ENCODE measurements at places on chromosomes 5 and 9.
A peak's percentile ranks its signal among the peaks of the same experiment; 100 is the strongest.

- peak; percentile 84 for DNase-seq
These were observed 148.1 kb downstream of the PDE4D start for GRCh38 chr5:59745415-59745863.

- no peak for DNase-seq
These were observed 123.8 kb upstream of the PHYKPL start for GRCh38 chr5:178356431-178356872.

GRCh38 chr5:73215531-73215890 is 42.5 kb downstream of the TMEM174 start:
- DNase-seq: no peak

DNA sequence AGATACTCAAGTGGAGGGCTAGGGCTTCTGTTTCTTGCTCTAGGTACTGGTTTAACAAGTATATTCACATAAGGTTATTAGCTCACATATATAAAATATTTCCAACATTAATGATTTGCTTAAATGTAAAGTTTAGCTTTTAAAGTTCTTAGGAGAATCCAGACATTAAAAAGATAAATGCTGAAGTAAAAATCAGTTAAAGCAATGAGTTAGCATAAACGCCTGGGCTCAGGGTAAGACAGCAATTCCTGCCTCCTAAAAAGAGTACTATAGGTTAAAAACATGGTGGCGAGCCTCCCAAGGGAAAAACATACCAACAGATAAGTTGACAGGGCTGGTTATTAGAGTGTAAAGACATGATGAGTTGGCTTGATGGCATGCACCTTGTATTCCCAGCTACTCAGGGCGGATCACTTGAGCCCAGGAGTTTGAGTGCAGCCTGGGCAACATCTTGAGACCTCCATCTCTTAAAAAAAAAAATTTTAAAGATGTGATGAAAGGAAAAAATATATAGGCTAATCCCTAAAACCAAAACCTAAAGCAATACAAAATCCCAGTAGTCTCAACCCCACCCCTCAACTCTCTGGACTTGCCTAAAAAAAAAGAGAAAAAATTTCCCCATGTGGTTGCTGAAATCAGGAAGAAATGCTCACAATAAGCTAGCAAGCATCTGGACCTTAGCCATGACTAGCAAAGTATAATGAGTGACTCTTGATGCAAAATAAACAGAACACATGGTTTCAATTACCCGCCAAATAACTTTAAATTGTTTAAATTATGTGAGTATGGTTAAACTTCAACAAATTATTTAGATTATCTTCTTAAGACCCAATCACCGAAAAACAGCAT is 3.6 kb downstream of the GOLPH3 start:
- peak; percentile 65 for DNase-seq

- DNase-seq: peak; percentile 32
These were observed 235.7 kb downstream of the ICE1 start for GRCh38 chr5:5658226-5658625.

- DNase-seq: no peak
These were observed 165.9 kb downstream of the PAPPA start for GRCh38 chr9:116319480-116319879.

DNA sequence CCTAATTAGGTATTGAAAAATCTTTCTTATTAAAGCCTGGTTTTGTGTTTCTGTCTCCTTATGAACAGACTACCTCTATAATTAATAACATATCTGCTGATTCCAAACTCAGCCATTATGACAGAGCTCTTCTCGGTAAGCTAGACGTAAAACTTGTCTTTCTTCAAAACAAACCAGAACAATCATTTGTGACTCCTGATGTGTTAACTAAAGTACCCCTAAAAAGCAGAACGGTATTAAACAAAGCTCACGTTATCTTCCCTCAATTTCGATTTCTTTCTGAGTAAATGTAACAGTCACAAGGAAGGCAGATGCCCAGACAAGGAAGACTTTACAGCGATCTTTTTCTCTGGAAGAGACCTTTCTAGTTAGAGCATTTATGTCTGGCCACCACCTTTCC is 1.8 kb downstream of the SEMA5A start:
- DNase-seq: no peak

GRCh38 chr5:157961896-157962590 is 103.1 kb upstream of the CLINT1 start:
- no peak for DNase-seq

DNA sequence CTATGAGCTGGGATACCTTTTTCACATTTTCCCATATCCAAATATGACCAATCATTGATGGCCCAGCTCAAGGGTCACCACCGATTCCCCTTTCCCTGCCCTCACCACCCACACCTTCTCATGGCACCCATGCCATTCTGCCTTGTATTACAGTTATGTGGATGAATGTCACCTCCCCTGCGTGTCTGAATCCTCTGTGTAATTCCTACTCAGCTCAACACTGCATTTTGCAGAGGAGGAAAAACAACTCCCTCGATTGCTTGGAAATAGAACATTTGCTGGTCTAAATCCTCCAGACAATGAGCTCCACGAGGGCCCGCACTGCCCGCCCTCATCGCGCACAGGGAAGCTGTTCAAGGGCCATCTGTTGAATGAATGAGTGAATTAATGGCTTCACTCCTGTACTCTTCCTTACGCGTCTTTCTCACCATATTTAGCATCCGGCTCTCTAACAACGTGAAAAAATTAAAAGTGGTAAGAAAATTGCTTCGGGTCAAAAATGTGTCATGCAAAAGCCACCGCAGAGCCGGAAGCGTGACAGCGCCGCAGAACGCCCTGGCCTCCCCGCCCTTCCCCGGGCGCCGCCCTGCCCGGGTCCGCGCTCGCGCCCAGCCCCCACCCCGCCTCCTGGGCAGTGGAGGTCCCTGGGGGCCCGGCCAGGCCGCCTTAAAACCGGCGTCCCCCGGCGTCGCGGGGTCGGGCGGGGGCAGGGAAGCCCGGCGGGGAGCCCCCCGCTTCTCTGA is 704 bp downstream of the SUSD1 start:
- peak; percentile 18 for DNase-seq

- no peak for DNase-seq
These were observed 104.7 kb upstream of the SSBP2 start for GRCh38 chr5:81855591-81855990.

DNA sequence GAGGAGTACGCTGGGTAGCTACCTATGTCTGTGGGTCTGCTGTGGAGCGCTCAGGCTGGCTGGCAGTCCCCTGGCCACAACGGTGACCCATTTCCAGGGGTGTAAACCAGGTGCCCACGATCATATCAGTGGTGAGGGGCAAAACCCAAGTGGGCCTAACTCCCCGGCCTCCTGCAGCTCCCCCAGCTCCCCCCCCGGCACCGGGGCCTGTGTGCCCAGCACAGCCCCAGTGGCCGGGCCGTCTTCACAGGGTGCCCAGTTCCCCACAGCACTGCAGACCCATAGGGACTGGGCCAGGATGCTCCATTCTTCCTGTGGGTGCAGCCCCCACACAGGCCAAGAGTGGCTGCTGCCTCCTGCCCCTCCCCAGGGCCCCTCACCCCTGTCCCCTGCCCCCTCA is 958 bp upstream of the LCN8 start:
- DNase-seq: no peak

GRCh38 chr5:172380301-172380986 is 73.9 kb downstream of the SH3PXD2B start:
- DNase-seq: no peak

DNA sequence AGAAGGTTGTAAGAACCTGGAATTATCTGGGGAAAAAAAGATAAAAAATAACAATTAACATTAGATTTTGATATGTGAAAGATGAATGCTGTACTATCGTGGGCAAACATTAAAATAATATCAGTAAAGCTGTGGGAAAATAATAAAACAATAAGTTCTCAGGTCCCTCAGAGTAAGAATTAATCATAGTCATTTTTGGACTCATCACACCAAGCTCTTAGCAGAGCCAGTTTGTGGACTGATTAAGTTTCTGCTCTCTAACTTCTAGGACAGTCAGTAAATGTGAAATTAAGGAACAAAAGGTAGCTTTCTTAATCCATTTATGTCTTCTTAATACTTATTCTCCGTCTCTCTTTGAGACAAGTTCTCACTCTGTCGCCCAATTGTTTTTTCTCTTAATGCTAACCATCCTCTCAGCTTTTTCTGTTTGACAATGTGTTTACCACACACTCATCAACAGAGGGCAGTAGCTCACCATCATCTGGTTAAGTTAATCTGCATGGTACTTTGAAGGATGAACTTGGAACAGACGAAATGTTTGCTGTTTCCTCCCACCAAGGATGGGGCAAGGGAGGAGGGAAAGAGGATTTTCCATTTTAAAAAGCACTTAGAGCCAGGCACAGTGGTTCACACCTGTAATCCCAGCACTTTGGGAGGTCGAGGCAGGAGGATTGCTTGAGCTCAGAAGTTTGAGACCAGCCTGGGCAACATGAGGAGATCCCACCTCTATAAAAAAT is 5.3 kb upstream of the ACO1 start:
- DNase-seq: peak; percentile 54

DNA sequence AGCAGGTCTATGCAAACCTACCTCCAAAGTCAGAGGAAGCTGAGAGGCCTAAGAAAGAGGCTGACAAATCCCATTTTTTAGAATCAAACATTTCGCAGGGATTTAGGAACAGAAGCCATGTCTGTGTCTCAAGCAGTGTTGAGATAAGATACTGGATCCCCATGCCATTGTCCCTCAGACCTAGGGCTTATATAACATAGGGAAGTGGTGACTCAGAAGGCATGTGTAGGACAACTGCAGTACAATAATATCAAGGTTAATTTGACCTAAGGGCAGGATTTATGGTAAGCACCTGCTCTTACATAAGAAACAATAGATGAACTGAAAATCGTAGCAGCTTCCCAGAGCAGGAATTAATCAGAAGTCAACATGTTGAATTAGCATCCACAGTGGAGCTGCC is 459.4 kb downstream of the ANXA1 start:
- DNase-seq: no peak

GRCh38 chr9:37801287-37801850 is 772 bp downstream of the DCAF10 start:
- DNase-seq: peak; percentile 12

- no peak for DNase-seq
These were observed 591.1 kb downstream of the SEMA5A start for GRCh38 chr5:8954801-8955200.

GRCh38 chr5:72760259-72760658 is 56.2 kb upstream of the TNPO1 start:
- DNase-seq: peak; percentile 2

- no peak for DNase-seq
These were observed 8.0 kb downstream of the MCC start for GRCh38 chr5:113480243-113480642.

DNA sequence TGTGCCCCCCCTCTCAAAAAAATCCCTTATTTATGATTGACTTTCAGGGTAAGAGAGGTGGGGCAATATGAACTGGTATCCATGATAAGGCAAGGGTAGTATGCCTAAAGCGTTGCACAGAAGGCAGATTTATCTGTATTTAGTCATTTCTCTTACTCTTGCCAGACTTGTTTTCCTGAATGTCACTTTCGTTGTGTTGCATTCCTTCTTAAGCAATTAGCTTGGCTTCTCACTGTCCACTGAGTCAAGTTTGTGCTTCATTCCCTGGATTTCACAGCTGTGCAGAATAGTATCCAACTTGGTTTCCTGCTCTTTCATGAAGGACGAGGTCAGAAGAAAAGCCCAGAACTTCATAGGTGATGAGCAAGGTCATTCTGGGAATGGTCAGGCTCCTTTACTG is 301.5 kb upstream of the ACTBL2 start:
- peak; percentile 23 for DNase-seq

DNA sequence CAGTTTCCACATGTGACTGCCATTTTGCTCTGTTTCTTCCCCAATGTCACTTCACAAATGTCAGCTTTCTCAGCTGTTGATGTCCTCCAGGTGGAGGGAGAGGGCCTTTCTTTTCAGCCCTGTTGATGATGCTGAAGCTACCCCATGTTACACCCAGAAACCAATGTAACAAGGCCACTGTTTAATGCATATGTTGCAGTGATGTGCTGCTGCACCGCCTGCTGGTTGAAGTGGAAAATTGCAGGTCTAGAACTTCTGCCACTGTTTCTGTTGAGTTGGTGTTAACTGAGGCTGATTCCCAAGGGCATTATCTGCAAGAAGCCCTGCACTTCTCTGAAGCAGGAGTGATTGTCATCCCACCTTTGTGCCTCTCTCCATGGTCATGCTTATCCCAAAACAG is 428.4 kb downstream of the KDM4C start:
- no peak for DNase-seq

DNA sequence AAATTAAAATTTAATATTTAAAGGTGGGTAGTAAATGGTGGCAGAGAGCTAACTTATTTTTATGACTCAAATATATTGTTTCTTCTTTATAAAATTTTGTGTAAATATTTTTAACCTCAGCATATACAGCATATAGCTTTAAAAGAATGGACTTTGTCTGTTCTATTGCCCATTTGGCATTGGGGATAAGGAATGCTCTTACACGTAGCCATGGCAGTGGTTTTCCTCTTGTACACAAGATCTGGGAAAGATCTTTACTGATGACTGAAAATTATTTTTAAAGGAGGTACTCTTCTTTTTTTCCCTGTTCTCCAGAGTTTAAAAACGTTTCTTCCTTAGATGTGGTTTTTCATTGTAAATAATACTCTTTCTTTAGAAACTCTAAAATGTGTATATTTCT is 75.0 kb downstream of the PBX3 start:
- no peak for DNase-seq

DNA sequence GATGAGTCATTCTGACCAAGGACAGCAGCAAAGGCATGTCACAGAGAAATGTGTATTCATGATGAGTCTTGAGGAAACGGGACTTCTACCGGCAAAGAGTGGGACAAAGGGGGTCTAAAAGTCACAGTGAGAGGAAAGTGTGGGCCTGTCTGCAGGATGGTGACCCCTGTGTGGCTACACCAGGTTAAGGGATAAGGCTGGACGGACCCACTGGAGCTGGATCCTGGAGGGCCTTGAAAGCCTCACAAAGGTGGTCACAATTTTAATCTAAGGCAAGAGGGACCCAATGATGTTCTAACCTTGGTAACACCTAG is 176.5 kb downstream of the CDK5RAP2 start:
- DNase-seq: no peak

DNA sequence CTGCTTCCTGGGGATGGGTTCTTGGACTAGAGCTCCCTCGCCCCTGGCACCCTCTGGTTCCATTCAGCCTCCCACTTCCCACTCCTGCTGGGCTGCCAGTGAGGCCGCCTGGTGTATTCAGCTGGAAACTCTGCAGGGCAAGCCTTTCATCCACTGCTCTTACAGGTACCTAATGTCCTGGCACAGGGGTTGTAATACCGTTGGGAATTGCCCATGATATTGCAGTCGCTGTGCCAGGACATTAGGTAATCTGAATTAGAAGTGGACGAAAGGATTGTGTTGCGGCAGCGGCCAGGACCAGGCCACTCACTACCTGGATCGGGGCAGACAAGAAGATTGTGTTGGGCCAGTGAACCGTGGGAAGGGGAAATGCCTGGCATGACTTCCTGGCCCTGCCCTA is 13.1 kb downstream of the TMOD1 start:
- DNase-seq: no peak

- DNase-seq: peak; percentile 12
These were observed 200.5 kb downstream of the HINT1 start for GRCh38 chr5:130964231-130965202.

Data from astrocyte (in vitro differentiated cells and primary cell).